ENCODE measurements at places on chromosomes 3 and 15. TPM values are rescaled to one million over a fixed set of nuclear protein-coding genes. Genes with fewer than 3 reads are reported as not detected.

The P3H2 gene
- polyA plus RNA-seq, result not detected

The CCDC39 gene
- not detected for polyA plus RNA-seq

The TUSC7 gene
- not detected for polyA plus RNA-seq

The ACKR2 gene
- polyA plus RNA-seq, result 0.22 TPM

The RNF111 gene
- polyA plus RNA-seq, result 12.1 TPM

The PPP1R14D gene
- polyA plus RNA-seq, result not detected

The LRCH3 gene
- polyA plus RNA-seq, result 20.4 TPM

The PDIA3 gene
- polyA plus RNA-seq, result 310 TPM

The COLQ gene
- not detected for polyA plus RNA-seq

The UROC1 gene
- polyA plus RNA-seq, result 0.07 TPM

The WDR72 gene
- polyA plus RNA-seq, result not detected

The SHISA5 gene
- 341 TPM for polyA plus RNA-seq

The IVD gene
- polyA plus RNA-seq, result 49.5 TPM

The GNAI2 gene
- 405 TPM for polyA plus RNA-seq

The GHRL gene
- 0.22 TPM for polyA plus RNA-seq

The MAP6D1 gene
- polyA plus RNA-seq, result 1.0 TPM

The PLS1 gene
- polyA plus RNA-seq, result 4.4 TPM

The RFTN1 gene
- polyA plus RNA-seq, result 44.2 TPM

The ZSCAN2 gene
- polyA plus RNA-seq, result 7.4 TPM

The ARPP21 gene
- polyA plus RNA-seq, result not detected

The CHST13 gene
- 0.14 TPM for polyA plus RNA-seq

The SLC28A1 gene
- not detected for polyA plus RNA-seq

The HTR3E gene
- not detected for polyA plus RNA-seq

The ZNF774 gene
- polyA plus RNA-seq, result 0.13 TPM

The PCLAF gene
- polyA plus RNA-seq, result not detected

The LARP6 gene
- polyA plus RNA-seq, result 0.03 TPM

The SLC15A2 gene
- not detected for polyA plus RNA-seq

The CNTN3 gene
- polyA plus RNA-seq, result not detected

The MOBP gene
- not detected for polyA plus RNA-seq

The SLC7A14 gene
- not detected for polyA plus RNA-seq

The IL17RC gene
- polyA plus RNA-seq, result 9.8 TPM

The CADM2 gene
- polyA plus RNA-seq, result not detected

The GUCA1C gene
- polyA plus RNA-seq, result not detected

The ROPN1B gene
- polyA plus RNA-seq, result not detected

The ECE2 gene
- not detected for polyA plus RNA-seq

The ERICH6 gene
- polyA plus RNA-seq, result 0.60 TPM

The STRC gene
- not detected for polyA plus RNA-seq

The APOD gene
- polyA plus RNA-seq, result not detected

The PLSCR5 gene
- not detected for polyA plus RNA-seq

The C3orf20 gene
- polyA plus RNA-seq, result not detected

The CCDC9B gene
- polyA plus RNA-seq, result 0.62 TPM

The PIK3CB gene
- 8.9 TPM for polyA plus RNA-seq

The PRR23A gene
- not detected for polyA plus RNA-seq

The CPN2 gene
- not detected for polyA plus RNA-seq

The SPATA12 gene
- not detected for polyA plus RNA-seq

The ACVR2B gene
- polyA plus RNA-seq, result 1.9 TPM

The WDR49 gene
- polyA plus RNA-seq, result not detected

The DUOXA2 gene
- polyA plus RNA-seq, result not detected

The SLC22A13 gene
- not detected for polyA plus RNA-seq

The WDR53 gene
- 12.6 TPM for polyA plus RNA-seq

The NT5DC2 gene
- not detected for polyA plus RNA-seq

The GP9 gene
- not detected for polyA plus RNA-seq

The CD276 gene
- polyA plus RNA-seq, result not detected

The GPR27 gene
- polyA plus RNA-seq, result 0.18 TPM

Measured in naive thymus-derived CD8-positive, alpha-beta T cell (primary cell).